Left colon (tissue), 2 donors: ENCODE measurements at places on chromosomes 1 and 21. TPM values are rescaled to one million over a fixed set of nuclear protein-coding genes. Genes with fewer than 3 reads are reported as not detected.

LRRN2 gene
- 5.6 TPM for total RNA-seq

OLFML3 gene
- 4.1 TPM for total RNA-seq

PEX11B gene
- total RNA-seq = 33.8 TPM

ACTL8 gene
- 0.21 TPM for total RNA-seq

THEM5 gene
- not detected for total RNA-seq

MMP23B gene
- total RNA-seq = 1.2 TPM
